ENCODE measurements at places on chromosomes 3 and 15.

- no peak for DNase-seq
Measured at GRCh38 chr15:58553365-58553918, 121.7 kb downstream of the LIPC start.

DNA sequence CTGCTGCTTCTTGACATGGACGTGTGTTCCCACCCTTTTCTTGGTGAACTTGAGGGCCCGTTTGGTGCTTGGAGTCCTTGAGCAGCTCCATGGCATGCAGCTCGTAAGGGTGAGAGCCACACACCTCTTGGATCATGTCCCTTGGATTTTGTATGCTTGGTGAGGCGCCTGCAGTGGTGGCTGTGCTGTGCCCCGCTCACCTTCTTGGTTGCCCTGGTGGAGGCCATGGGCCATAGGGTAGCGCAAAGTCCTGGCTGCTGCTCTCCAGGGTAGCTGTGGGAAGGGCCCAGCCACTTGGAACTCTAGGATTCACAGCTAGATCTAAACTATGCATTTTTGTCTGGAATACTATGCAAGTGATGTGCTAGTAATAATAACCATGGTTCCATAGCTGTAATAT, 26.7 kb upstream of the DPPA4 start:
- DNase-seq, result no peak

GRCh38 chr15:37898362-37898761, 36.1 kb upstream of the TMCO5A start:
- no peak for DNase-seq

DNA sequence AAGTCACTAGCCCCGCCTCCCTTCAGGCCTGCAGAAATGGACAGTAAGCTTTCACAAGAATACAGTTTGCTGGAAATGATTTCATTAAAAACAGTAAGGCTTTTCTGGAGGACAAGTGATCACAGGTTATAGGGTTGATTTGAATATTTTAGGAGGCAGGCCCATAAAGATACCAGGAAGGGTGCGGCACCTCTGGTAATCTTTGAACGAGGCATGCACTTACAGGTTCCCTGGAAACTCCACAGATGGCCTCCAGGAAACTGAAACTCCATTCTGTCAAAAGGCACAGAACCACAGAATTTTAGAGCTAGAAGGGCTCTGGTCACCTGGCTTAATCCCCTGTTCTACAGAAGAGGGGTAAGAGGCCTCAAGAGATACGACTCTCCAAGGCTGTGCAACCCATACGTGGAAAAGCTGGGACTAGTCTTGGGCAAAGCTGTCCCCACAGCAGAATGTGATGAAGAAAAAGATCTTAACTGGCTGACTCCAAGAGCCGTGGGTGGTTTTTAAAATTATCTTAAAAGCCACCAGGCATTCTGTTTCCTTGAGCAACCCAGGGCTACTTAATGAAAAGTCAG, 1.2 kb downstream of the STARD5 start:
- DNase-seq, result no peak

DNA sequence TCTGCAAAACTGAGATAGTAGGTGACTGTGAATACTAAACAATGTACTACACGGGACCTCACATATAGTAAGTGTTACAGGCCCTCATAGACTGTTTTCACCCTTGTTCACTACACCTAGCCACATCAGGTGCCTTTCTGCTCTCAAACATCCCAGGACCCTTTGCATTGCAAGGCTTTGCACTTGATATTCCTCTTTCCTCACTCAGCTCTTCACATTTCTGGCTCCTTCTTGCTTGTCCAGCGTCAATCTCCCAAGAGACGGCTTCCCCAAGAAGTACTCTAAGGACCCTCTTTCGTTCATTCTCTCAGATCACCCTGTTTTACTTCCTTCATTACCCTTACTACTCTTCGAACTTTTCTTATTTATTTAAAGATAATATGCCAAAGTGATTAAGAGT, 10.0 kb downstream of the DENND4A start:
- DNase-seq, result no peak

DNA sequence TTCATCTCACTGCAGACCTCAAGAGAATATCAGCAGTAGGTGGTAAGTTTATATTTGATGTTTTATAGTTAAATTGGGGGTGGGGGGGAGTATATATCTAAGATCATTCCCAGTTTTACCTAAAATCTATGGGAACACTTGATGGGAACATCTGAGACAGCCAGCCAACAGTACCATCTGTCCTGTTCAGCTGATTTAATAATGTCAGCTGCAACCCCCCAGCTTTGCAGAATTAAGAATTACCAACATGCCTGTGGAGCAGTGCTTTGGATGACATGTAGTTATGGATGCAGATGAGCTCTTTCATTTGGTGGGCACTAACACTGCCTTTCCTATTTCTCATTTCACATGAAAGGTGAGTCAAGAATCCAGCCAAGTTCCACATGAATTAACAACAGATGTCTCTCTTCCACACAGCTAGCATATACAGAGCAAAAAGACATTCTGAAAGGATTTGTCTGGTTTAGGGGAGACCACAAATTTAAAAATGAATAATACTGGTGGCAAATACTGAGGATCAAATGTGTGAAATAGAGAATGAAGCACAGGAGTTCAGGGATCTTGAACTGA, 76.2 kb downstream of the SETD5 start:
- DNase-seq, result no peak

DNA sequence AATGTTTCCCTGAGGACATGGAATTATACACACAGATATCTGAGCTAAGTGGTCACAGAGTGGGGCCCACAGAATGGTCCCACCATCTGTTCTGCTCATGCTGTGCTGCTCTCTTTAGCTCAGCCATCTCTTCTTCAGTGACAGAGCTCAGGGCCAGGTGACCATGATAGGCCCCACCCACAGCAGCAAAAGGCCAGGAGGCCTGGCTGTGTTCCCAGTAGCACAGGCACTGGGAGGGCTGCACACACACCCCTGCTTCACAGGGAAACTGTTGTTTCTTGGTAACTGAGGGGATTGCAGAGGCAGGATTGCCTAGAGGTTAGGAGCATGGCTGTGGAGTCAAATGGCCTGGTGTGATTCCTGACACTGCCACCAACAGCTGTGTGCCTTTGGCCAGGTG, 4.8 kb upstream of the FBXW12 start:
- no peak for DNase-seq

Data from ecto neural progenitor cell (in vitro differentiated cells).